Eye (tissue), 1 donor: ENCODE measurements at places on chromosomes 1 and 21.

- no peak for DNase-seq
These were observed 20.9 kb upstream of the PDXK start for GRCh38 chr21:43697758-43698643.

DNA sequence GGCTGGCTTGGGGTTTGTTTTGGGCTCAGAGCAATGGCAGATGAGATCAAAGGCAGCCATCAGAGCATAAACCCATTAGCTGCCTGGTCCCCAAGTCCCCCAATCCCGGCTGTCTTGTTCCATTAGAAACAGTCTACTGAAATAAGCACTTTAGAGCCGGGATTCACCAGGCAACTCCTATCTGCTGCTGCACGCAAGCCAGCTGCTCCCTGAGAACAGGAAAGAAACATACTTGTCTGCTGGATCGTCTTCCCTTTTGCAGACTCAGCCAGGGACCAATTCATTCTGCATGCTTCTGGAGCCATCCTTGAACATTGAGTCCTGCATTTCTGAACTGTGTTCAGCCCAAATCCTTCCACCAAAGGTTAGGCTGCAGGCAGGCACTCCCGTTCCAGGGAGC, 21.8 kb downstream of the RXRG start:
- peak; percentile 83 for DNase-seq

GRCh38 chr1:166701603-166702100, 137.6 kb upstream of the POGK start:
- no peak for DNase-seq

GRCh38 chr1:178282949-178283367, 189.1 kb downstream of the RASAL2 start:
- DNase-seq, result peak; percentile 39

DNA sequence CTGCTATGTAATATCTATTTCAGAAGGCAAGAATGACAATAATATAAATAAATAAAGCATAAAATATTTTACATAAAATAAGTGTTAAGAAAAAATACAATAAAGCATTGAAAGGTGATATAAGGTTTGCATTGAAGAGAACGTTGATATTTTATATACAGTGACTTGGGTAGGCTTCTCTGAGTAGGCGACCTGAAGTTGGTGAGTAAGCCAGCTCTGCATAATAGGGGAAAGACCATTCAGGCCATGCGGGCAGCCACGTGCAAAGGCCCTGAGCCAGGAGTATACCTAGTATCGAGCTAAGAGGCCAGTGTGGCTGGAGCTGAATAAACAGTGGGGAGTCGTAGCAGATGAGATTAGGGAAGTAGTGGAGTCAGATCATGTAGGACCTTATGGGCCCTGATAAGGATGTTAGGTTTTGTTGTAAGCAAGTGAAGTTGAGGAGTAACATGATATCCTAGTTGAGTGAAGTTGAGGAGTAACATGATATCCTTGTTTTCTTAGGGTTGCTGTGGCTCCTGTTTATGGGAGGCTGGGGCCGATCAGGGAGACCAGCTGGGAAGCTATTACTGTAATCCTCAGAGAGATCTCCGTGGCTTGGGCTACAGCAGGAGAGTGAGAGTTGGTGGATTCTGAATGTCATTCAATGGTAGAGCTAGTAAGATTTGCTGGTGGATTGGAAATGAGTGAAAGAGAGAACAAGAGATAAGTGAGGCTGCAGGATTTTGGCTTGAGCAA, 22.0 kb downstream of the KCNK1 start:
- no peak for DNase-seq

DNA sequence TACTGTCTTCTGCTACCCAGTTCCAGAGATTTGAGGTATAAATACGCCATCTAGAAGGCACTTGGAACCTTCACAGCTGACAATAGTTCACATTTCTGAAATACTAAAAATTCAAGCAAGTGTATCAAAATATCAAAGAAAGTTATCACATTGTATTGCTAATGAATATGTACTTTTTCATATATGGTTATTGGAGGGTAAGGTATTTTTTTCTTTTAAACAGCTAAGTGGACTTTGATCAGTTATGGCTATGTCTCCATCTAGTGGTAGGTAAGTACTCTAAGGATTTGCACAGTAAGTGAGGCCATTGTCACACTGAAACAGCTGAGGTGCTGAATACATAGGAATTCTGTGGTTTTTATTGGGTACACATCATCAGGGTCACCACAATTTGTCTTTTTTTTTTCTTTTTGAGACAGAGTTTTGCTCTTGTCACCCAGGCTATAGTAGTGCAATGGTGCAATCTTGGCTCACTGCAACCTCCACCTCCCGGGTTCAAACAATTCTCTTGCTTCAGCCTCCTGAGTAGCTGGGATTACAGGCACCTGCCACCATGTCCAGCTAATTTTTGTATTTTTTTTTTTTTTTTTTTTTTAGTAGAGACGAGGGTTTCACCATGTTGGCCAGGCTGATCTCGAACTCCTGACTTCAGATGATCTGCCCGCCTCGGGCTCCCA, 49.1 kb upstream of the CR2 start:
- DNase-seq, result peak; percentile 75

DNA sequence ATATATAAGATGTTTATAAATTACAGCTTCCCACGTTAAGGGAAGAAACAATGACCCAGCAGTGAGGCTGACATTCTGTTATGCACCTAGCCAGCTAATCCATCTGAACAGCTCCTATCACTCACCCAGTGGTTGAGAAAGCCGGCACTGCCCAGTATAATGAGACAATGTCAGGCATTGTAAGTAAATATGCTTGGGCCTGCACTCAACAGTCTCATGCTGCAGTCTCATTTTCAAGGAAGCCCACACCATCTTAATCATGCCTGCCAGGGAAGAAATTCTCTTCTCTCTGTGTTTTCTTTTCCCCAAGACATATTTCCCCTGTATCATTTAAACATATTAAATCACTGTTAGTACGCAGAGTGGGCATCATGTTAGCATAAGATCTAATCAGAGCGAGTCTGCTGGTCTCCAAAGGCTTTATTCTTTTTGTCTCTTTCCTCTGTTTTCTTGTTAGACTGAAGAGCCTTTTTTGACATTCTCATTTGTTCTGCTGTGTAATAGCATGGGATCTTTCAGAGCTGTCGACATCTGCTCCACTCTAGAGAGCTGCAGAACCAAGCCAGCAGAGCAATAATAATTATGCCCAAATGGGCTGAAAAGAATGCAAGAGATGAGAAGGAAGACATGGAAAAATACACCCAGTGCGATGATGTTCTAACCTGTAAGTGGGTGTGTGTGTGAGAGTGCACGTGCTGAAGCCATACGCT, 67.6 kb upstream of the SLC22A15 start:
- peak; percentile 65 for DNase-seq

DNA sequence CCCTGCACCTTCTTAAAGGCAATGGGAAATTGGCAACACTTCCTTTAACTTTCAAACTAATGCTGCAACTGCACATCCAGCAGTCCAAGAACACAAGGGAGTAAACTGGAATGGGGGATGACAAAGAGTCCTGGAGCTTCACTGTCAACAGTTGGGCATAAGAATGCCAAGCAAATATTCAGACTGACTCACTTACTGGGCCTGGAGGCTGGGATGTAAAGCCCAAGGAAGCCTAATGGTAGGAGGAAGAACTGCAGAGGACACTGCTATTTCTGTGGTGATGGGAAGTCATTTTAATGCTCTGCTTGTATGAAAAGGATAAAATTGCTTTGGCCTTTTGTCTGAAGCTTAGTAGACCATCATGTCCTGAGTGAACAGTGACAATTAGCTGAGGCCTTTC, 15.7 kb upstream of the DMRTA2 start:
- no peak for DNase-seq

DNA sequence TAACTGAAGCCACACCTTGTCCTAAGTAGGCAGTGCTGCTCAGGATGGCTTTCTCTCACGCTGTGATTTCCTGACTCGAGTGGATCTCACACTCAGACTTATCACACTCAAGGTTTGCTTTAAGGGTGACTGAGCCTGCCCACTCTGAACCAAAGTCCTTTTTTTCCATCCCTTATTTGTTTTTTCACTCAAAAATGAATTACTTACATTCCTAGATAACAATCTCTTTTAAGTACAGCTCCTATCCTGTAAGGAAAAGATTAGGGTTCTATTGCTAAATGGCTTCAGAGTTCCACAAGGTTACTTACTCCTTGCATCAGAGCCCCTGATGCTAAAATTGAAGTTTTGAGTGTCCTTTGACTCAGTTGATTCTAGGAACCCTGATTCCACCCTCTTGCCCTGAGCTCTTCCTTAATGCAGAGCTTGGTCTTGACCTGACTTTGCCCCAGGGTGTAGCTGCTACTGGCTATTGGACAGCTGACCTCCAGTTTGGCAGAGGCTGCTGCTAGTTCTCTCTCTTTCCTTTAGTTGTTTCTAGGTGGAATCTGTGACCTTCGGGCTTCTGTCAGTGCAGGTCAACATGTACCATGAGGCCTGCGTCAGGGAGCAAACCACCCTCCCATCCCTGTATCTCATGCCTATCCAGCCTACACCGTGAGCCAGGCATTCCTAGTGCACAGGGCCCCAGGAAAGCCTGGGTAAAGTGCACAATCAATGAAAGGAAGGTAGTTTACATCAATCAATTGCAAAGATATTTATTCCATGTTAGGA, 80.1 kb upstream of the CD55 start:
- DNase-seq, result no peak

- DNase-seq, result peak; percentile 52
These were observed 531 bp downstream of the TSPEAR start for GRCh38 chr21:44710756-44711326.

GRCh38 chr1:10958614-10959013, 53.8 kb upstream of the TARDBP start:
- DNase-seq, result no peak

DNA sequence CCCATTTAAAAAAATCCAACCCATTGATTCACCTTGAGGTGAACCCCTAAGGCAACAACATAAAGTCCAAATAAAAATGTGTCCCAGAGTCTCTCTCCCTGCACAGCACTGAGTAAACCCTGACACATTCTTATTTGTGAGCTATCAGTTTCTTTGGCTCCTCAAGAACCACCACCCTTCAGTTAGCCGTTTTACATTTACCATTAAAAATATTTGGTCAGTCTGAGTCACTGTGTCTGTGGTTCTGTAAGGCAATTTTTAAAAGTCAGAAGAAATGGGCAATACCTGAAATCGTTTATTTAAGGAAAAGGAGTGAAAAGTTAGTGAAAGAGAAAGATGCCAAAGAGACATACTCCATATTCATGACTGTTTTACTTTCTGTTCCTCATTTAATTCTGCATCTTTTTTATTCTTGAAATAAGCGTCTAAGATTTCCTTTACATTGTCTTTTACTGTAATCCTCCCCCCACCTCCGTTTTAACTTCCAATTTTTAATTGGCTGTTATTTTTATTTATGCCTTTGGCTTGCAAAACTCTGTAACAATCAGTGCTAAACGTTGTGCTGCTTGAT, 91.7 kb upstream of the IVNS1ABP start:
- no peak for DNase-seq

- no peak for DNase-seq
These were observed 121.4 kb downstream of the MRPL39 start for GRCh38 chr21:25485914-25486313.

DNA sequence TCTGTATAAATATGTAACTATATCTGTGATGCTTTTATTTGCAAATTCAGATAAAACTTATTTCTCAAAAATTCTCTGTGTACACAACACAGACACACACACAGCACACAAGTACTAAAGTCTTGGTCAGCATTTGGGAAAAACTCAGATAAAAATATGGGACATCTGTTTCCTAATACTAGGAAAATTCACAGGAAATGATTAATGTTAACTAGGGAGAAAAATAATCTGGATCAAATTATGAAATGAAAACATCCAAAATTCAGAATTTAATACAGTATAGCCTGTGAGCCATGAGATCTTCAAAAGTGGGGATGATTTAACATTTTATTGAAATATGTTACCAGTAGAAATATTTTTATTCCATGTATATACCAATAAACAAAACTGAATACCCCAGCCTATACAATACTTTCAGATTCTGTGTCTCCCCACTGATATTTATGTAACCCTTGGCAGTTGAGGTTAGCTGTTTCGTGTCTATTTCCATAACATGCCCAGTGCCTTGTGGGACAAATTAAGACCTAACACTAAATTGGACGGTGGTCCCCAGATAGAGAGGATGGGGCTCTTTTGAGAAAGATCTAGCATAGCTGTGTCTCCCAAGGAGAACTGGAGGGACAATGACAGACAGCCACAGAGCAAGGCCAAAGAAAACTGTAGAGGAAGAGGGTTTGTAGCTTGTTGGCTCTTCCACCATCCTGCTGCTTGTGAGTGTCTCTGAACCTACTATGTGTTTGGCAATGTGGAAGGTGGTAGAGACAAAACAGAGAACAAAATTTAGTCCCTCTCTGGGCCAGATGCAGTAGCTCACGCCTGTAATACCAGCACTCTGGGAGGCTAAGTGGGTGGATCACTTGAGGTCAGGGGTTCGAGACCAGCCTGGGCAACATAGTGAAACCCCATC, 47.2 kb downstream of the GNG12 start:
- no peak for DNase-seq

- no peak for DNase-seq
These were observed 102.5 kb upstream of the CASZ1 start for GRCh38 chr1:10898921-10899320.

GRCh38 chr1:207455183-207455754, 1.1 kb downstream of the CR2 start:
- DNase-seq, result peak; percentile 23

GRCh38 chr21:14916676-14917141, 148.1 kb downstream of the NRIP1 start:
- no peak for DNase-seq

- no peak for DNase-seq
These were observed 47.4 kb downstream of the MAGI3 start for GRCh38 chr1:113437554-113438341.

- DNase-seq, result no peak
These were observed 38.2 kb upstream of the RIPK4 start for GRCh38 chr21:41805038-41805437.

- DNase-seq, result no peak
These were observed 8.0 kb upstream of the KIRREL1 start for GRCh38 chr1:157985473-157985872.

- no peak for DNase-seq
These were observed 90.9 kb upstream of the OLIG2 start for GRCh38 chr21:32934829-32935228.

GRCh38 chr21:46150491-46151121, 4.8 kb downstream of the FTCD start:
- no peak for DNase-seq

GRCh38 chr1:170194451-170194850, 48.7 kb downstream of the NTMT2 start:
- no peak for DNase-seq

GRCh38 chr1:62011006-62011405, 183.6 kb upstream of the L1TD1 start:
- no peak for DNase-seq

- no peak for DNase-seq
These were observed 58.2 kb downstream of the DNTTIP2 start for GRCh38 chr1:93820554-93821422.
